ENCODE measurements at places on chromosomes 12 and 14.

DNA sequence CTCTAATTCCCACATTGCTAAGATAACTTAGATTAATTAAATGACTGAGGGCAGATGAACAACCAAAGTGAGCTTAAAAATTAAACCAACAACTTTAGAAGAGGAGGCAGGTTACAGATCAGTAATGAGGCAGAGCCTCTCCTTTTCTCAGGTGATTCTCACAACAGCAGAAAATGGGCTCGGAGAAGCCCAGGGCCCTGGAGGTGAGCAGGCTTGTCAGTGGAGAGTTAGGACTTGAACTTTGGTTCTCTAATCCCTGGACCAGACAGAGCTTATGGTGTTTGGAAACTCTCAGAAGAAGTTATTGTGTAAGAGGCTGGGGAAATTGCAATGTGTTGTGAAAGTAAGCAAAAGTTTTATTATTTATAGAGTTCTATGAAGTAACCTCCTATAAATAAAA lies 2.8 kb downstream of the TRHDE start:
- no peak for DNase-seq

GRCh38 chr14:53744857-53745256 lies 211.8 kb downstream of the BMP4 start:
- no peak for DNase-seq

GRCh38 chr12:61538951-61539350 lies 721.3 kb upstream of the USP15 start:
- DNase-seq = no peak

DNA sequence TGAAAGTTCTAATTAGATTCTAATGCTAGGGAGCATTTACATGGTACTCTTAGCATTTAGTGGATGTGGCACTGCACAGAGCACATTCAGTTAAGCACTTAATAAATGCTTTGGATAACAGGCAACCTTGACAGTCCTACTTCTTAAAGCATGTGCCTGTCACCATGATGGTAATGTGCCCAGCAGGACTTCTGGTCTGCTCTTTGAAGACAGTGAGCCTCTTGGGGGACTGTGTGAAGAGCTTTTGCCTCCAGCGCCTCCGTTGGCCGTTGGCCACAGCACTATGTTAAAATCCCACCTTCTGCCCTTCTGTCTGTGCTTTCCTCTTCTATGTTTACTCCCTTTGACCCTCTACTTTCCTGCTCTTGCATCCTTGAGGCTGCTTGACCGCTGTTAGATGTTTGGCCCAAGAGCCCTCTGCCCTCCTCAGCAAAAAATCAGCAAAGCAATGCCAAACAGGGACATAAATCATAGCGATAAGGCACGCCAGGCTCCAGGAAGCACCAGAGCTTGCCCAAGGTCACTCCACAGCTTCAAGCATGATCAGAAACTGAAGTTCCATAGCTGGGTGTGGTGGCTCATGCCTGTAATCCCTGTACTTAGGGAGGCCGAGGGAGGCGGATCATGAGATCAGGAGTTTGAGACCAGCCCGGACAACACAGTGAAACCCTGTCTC lies 8.3 kb downstream of the CDKL1 start:
- DNase-seq = no peak

GRCh38 chr14:53608369-53608768 lies 348.3 kb downstream of the BMP4 start:
- DNase-seq = no peak

DNA sequence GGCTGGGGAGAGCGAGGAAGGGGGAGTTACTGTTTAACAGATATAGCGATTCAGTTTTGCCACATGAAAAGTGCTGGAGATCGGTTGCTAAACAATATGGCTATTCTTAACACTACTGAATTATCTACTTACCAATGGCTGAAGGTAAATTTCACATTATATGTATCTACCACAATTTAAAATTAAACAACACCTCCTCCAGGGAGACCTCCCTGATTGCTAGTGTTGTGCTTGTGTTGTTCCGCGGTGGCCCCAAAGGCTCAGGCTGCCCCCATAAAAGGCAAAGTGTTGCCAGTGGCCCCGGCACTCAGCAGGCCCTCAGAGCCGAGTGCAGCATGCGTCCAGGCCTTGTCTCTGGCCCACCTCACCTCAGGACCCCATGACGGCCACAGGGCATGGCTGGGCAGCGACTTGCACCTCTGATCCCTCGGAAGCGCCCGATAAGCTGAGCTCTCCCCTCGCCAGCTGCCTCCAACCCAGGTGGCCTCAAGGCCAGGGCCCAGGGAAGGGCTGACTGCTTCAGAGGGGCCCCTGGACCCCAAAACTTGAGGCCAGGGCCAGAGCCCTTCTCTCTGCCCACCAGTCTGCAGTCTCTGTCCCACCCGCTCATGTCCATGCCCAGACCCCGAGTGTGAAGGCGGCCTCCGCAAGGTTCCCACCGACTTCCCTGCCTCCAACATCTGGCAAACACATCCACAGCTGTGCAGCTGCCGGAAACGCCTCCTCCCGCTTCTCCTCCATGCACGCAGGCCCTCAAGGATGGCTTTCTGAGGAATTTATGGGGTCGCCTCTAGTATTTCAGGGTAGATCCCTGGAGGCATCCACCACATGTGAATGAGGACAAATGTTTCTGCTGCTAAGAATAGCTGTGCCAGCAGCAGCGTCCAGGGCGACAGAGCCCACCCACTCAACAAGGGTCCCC lies 60.0 kb downstream of the NCOR2 start:
- no peak for DNase-seq

Data from naive thymus-derived CD8-positive, alpha-beta T cell (primary cell).